ENCODE measurements at places on chromosomes 16 and 17.
A peak's percentile ranks its signal among the peaks of the same experiment; 100 is the strongest.

- no peak for DNase-seq
Observed at GRCh38 chr16:78987666-78988065, 612.9 kb downstream of the MAF start.

GRCh38 chr16:3148256-3149192 is 13.7 kb downstream of the ZNF213 start:
- no peak for DNase-seq

DNA sequence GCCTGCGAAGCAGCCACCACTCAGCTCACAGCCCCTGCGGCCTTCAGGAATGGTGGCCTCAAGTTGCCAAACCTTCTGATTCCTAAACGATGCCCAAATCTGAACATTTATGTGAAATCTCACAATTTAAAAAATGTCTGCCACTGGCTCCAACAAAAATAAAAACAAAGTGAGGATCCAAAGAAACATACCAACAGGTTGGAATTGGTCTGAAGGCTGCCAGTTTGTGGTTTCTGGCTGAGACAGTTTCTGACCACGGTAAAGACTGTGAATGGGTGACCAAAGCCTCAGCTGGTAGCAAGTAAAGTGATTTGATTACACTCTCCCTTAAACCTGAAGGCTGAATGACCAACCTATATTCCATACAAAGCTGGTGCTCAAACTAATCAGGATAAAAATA is 24.9 kb downstream of the LITAFD start:
- no peak for DNase-seq

- DNase-seq = no peak
Observed at GRCh38 chr17:56697190-56697589, 103.7 kb downstream of the NOG start.

- no peak for DNase-seq
Observed at GRCh38 chr16:82201351-82201750, 31.3 kb upstream of the MPHOSPH6 start.

- no peak for DNase-seq
Observed at GRCh38 chr17:45306623-45307022, 10.2 kb downstream of the MAP3K14 start.

DNA sequence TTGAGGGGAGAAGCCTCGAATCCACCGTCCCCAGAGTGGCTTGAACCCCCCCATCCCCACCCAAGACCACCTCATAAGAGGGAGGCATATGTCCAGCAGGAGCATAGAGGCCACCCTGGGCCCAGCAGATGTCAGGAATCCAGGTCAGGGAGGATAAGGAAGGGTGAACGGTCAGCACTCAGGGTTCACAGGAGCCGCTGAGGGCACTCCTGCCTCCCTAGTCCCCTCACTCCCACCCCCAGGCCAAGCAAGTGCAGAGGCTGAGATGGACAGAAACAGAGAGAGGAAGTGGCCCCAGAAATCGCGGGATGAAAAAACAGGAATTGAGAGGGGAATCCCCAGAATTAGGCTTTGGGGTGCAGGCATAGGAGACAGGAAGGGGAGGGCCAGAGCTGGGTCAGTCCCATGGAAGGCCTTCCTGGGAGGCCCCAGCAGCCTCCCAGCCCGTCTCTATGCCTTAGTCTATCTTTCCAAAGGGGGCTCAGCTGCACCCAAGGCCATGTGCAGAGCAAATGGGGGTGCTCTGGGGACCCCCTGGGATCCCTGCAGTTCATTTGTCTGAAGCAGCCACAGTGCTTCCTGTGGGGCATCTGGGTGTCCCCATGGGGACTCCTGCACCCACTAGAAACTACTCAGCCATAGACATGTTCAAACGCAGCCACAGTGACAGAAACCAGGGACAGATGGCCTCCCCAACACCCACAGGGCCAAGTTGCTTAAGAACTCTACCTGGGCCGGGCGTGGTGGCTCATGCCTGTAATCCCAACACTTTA is 1.7 kb downstream of the CMTM3 start:
- no peak for DNase-seq

- peak; percentile 66 for DNase-seq
Observed at GRCh38 chr17:68398691-68399637, 58.3 kb downstream of the WIPI1 start.

- no peak for DNase-seq
Observed at GRCh38 chr17:50790618-50791017, 23.3 kb upstream of the ANKRD40CL start.

Data from amniotic stem cell (primary cell).